Stimulated activated CD8-positive, alpha-beta memory T cell treated with anti-CD3 and anti-CD28 coated beads, Interleukin-4, amount 100 ng/mL, for 1 hour (primary cell): ENCODE measurements at places on chromosomes 13 and 19.

DNA sequence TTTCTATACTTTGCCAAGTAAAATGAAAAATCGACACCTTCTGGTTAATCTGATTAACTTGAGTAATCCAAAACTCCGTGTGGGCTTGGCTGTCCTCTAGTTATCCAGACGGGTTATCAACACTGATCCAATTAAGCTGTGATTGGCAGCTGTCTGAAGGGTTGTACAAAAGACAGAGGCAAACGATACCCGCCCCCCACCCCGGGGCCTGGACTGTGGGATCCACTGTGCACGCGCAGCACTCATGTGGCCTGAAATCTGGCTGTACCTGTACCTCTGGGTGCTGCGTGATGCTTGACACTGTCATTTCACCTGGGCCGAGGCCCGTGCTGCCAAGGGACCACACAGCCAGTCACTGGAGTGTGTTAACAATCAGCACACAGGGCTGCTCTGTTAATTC, 53.5 kb downstream of the COL4A2 start:
- no peak for DNase-seq

GRCh38 chr19:54317108-54317964, 4.4 kb upstream of the LILRA5 start:
- no peak for DNase-seq

GRCh38 chr13:19950374-19950773, 8.2 kb upstream of the ZMYM2 start:
- no peak for DNase-seq

DNA sequence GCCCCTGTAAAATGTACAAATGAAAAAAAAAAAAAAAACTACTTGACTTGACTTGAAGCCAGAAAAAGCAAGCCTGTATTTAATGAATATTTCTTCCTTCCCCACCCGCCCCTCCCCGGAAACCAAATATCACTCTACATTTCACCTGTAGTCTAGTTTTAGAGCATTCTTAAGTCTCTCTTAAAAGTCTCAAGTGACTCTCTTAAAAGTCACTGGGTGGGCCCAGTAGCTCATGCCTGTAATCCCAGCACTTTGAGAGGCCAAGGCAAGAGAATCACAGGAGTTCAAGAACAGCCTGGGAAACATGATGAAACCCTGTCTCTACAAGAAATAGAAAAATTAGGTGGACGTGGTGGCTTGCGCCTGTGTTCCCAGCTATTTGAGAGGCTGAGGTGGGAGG, 72.0 kb downstream of the TSC22D1 start:
- no peak for DNase-seq

DNA sequence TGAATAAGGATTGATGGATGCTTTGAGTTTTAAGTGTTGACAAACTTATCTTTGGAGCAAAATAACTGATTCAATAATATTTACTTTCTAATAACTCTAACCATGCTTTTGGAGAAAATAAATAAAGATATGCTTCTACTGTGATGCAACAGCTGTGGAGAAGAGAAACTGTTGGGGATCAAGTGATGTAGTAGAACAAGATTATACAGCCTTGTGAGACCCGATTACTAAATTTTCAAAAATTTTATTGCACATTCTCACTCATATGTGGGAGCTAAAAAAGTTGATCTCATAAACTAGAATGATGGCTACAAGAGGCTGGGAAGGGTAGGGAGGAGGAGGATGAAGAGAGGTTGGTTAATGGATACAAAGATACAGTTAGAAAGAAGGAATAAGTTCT, 85.5 kb upstream of the OXGR1 start:
- no peak for DNase-seq

- DNase-seq: no peak
These were observed 32.8 kb downstream of the TMEM161A start for GRCh38 chr19:19105365-19106055.

DNA sequence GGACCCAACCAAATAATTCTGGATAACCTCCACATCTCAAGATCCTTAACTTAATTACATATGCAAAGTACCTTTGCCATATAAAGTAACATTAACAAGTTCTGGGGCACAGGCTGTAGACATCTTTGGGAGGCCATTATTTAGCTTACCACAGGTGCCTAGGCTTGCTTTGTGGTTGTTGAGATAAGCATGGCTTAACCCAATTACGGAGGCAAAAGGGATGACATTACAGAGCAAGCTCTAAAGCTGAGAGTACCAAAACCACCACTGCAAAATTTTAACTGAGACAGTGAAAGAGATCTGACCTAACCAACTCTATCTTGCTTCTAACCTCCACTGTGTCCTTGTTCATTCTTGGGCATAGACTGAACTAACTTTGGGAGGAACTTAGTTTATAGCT, 502.9 kb upstream of the ATXN8OS start:
- no peak for DNase-seq

DNA sequence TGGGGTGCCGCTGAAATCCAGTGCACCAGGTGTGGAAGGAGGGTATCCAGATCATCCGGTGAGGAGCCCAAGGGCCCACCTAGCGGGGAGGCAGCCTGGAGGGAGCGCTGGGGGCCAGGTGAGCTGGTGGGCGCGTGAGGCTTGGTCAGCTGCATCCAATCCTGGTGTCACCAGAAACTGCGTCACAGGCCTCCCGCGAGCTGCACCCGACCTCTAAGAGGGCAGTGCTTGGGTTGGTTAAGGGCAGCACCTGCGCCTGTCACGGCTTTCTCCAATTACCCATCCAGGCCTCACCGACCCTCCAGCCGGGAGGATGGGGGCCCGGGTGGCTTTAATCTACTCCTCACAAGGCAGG, 284 bp downstream of the RNF17 start:
- DNase-seq: no peak

DNA sequence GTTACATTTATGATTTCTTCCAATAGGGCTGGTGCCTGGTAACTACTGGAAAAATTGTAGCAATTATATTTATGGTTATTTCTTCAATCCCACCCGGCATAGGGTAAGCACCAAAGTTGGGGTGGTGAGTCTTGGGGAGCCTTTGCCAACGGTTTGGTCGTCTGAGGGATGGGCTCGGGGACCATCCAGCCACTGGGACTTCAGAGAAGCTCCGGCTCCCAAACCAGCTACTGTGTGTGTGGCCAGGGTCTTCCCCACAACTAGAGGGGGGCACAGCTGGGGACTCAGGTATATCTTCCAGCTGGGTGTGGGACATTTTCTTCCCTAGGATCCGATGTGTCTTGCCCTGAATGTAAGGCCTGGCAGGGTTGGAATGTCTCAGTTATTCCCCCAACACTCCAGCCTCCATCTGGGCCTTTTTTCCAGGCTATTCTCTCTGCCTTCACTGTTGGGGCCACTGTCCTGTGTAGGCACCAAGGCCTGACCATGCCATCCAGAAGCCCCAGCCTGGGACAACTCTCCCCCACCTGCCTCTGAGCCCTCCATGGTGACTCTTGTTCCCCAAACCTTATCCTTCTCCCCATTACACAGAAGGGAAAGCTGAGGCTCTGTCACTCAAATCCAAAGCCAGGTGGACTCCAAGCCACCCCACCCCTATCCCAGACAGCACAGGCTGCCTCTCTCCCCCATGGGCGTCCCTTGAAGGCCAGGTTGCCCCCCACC, 1.1 kb upstream of the IFI30 start:
- DNase-seq: no peak

GRCh38 chr13:85659493-85659892, 139.7 kb downstream of the SLITRK6 start:
- no peak for DNase-seq

- DNase-seq: no peak
These were observed 42.4 kb downstream of the ADGRE3 start for GRCh38 chr19:14632286-14632685.

- no peak for DNase-seq
These were observed 5.2 kb downstream of the ZNF561 start for GRCh38 chr19:9615844-9616243.

- no peak for DNase-seq
These were observed 126.5 kb downstream of the NALCN start for GRCh38 chr13:101289764-101290163.

GRCh38 chr13:95822303-95822702, 145.4 kb downstream of the DNAJC3 start:
- no peak for DNase-seq

DNA sequence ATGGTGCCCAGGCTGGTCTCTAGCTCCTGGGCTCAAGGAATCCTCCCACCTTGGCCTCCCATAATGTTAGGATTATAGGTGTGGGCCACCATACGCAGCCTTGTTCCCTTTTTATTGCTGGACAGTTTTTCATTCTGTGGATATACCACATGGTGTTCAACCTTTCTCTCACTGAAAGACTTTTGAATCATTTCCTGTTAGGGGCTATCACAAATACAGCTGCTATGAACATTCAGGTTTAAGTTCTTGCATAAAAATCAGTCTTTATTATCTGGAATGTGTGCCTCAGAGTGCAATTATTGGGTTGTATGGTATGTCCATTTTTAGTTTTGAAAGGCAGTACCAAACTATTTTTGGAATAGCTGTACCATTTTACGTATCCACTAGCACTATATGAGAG, 647.2 kb downstream of the LIG4 start:
- DNase-seq: no peak

DNA sequence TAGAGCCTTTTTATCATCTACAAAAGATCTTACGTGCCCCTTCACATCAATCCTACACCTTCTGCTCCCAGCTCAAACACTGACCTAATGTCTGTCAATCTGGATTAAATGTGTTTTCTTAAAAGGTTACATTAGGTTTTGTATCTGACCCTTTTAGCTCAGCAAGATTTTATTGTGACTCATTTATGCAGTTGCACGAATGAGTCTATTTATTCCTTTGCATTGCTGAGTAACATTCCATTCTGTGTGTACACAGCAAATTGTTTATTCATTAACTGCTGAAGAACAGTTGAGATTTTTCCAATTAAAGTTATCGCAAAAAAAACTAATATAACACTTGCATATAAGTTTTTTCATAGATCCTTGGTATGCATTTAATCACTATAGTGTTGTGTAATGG, 253.9 kb upstream of the GPC6 start:
- no peak for DNase-seq

GRCh38 chr13:90293793-90294361, 1053.6 kb upstream of the MIR17HG start:
- DNase-seq: no peak

DNA sequence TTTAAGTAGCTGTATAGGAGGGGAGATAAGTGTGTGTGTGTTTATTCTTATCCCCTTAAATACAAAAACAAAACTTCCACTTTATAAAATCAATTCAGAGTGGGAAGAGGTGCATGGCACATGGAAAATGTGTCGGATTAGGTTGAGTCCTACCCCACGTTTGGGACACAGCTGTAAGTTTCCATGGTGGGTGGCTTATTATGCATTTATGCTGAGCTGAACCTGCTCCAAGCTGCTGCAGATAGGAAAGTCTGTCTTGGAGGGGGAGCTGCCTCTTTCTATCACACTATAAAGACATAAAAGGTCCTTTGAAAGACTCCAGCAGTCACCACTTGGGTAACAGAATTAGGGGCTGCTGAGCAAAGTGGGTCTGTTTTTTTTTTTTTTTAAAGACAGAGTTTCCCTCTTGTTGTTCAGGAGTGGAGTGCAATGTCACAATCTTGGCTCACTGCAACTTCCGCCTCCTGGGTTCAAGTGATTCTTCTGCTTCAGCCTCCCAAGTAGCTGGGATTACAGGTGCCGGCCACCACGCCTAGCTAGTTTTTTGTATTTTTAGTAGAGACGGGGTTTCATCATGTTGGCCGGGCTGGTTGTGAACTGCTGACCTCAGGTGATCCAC, 15.2 kb downstream of the ACTN4 start:
- DNase-seq: no peak

- no peak for DNase-seq
These were observed 8.8 kb downstream of the GIPR start for GRCh38 chr19:45676851-45677263.

- DNase-seq: no peak
These were observed 267.8 kb downstream of the KCNRG start for GRCh38 chr13:50283017-50283416.

DNA sequence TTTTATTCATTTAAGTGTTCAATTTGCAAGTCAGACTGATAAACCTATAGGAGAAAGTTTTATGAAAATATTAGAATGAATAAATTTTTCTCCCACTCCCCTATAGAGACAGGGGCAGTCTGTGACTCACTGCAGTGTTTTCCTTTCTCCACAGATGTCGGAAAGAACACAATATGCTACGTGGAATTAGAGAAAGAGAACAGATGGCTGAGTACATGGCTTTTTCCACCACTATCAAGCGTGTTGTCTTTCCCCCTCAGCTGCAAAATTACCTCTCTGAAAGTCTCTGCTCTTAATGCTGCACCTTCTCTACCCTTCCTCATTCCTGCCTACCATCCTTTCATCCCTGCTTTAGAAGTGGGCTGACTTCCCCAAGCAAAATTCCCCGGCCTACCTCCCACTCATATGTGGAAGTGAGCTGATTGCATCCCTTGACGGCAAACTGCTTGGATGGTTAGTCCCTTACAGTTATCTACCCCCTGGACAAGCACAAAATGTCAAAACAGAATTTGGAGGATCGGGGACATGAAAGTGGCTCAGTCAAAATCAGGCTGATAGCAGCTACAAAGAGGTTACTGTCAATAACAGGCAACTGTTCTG, 30.0 kb downstream of the FLT1 start:
- DNase-seq: no peak

DNA sequence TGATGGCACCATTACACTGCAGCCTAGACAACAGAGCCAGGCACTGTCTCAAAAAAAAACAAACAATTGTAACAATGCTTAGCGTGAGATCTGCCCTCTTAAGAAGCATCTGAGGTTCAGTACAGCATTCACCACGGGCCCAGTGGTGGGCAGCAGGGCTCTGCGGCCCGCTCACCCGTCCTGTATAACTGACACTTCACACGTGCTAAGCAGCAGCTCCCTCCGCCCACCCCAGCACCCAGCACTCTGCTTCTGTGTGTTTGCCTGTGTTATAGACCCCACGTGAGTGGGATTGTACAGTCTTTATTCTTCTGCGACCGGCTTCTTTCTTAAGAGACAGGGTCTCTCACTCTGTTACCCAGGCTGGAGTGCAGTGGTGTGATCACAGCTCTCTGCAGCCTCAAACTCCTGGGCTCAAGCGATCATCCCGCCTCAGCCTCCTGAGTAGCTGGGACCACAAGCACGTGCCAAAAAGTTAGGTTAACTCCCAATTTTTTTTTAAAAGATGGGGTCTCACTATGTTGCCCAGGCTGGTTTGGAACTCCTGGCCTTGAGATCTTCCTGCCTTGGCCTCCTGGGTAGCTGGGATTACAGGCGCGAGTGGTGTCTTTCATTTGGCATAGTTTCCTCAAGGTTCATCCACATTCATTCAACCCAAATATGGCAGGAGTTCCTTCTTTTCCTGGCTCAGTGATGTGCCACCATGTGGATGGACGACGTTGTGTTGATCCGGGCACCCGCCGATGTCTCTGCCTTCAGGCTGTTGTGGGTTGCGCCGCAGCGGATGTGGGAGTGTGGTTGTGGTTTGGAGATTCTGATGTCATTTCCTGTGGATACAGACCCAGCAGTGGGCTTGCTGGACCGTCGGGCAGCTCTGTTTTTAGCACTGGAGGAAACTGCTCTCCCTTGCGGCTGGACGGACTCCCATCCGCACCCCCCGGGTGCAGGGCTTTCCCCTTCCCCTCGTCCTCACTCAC, 170.0 kb downstream of the KDM4B start:
- DNase-seq: peak; percentile 56

DNA sequence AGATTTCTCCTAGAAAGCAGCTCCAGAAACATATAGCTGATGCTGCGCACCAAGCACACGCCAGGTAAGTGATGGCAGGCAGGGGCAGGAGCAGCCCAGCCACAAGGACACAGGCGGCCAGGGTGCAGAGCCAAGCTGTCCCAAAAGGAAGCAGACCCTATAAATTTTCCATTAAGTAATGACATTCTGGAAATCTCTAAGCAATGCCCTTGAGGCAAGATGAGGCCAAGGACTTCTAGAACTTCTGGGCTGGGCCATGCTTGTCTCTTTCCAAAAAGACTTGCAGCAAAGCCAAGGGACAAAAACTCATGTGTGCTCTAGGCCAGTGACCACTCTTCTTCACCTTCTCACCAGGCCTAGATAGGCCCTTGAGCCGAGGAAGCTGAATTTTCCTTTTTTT, 42.2 kb upstream of the EPHX3 start:
- no peak for DNase-seq
